ENCODE measurements at places on chromosomes 11 and 22. TPM values are rescaled to one million over a fixed set of nuclear protein-coding genes. Genes with fewer than 3 reads are reported as not detected.

MOGAT2 gene
- total RNA-seq: not detected

FBLN1 gene
- 278 TPM for total RNA-seq

PDE2A gene
- 2.9 TPM for total RNA-seq

DEUP1 gene
- not detected for total RNA-seq

SULT4A1 gene
- total RNA-seq: not detected

NOX4 gene
- total RNA-seq: 0.66 TPM

OR52I2 gene
- total RNA-seq: not detected

TRIM51 gene
- total RNA-seq: not detected

RAB38 gene
- total RNA-seq: 2.8 TPM

CDHR5 gene
- total RNA-seq: not detected

FAM181B gene
- total RNA-seq: not detected

SMC1B gene
- not detected for total RNA-seq

FLRT1 gene
- total RNA-seq: 0.44 TPM

ST14 gene
- total RNA-seq: under 0.01 TPM

NPAS4 gene
- not detected for total RNA-seq

ARHGAP32 gene
- total RNA-seq: 13.3 TPM

HINFP gene
- 23.2 TPM for total RNA-seq

KCTD14 gene
- total RNA-seq: 1.7 TPM

BEST1 gene
- total RNA-seq: 1.4 TPM

JRKL gene
- total RNA-seq: 10.0 TPM
